Colonic mucosa (tissue), 4 donors: ENCODE measurements at places on chromosomes 3 and 15. TPM values are rescaled to one million over a fixed set of nuclear protein-coding genes. Genes with fewer than 3 reads are reported as not detected.

DNA sequence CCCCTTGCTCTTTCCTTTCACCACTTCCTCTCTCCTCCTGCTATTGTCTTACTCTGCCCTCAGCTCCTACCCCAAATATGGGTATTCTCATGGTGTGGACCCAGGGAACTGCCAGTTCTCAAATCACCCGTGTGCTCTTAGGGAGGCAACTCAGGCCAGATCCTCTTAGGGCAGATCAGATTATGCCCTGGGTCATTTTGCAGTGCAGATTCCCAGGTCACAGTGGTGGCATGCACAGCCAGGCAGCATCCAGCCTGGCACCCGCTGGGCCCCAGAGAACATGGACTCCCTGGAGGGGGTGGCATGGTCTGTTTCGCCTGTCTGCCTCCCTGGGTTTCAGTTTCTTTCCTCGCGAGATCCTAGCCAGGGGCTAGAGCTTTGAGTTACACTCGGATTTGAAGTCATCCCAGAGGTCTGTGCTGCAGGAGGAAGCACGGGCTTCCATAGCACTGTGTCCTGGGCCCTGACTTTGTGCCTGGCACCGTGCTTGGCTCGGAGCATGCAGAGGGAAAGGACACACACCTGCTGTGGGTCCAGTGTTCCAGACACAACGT is 96.1 kb downstream of the TOP2B start:
- H3K27me3 ChIP-seq = no peaks in the 10 kb centered on the region
- no peaks in the 10 kb centered on the region for H3K4me1 ChIP-seq
- no peaks in the 10 kb centered on the region for H3K36me3 ChIP-seq
- H3K27ac ChIP-seq = no peak overlapping the region
- no peak for DNase-seq

GRCh38 chr15:59268168-59268851 is 61.7 kb downstream of the LDHAL6B start:
- H3K4me1 ChIP-seq = no peaks in the 10 kb centered on the region
- no peak overlapping the region for H3K4me3 ChIP-seq
- H3K36me3 ChIP-seq = no peaks in the 10 kb centered on the region
- DNase-seq = no peak

- H3K4me1 ChIP-seq = no peaks in the 10 kb centered on the region
- no peaks in the 10 kb centered on the region for H3K36me3 ChIP-seq
- H3K27ac ChIP-seq = no peak overlapping the region
- H3K4me3 ChIP-seq = no peak overlapping the region
Observed at GRCh38 chr3:169501777-169502320, 161.7 kb downstream of the MECOM start.

- H3K4me1 ChIP-seq = no peaks in the 10 kb centered on the region
- no peaks in the 10 kb centered on the region for H3K27me3 ChIP-seq
- no peaks in the 10 kb centered on the region for H3K36me3 ChIP-seq
Observed at GRCh38 chr3:39190281-39191025, 1.9 kb downstream of the XIRP1 start.

DNA sequence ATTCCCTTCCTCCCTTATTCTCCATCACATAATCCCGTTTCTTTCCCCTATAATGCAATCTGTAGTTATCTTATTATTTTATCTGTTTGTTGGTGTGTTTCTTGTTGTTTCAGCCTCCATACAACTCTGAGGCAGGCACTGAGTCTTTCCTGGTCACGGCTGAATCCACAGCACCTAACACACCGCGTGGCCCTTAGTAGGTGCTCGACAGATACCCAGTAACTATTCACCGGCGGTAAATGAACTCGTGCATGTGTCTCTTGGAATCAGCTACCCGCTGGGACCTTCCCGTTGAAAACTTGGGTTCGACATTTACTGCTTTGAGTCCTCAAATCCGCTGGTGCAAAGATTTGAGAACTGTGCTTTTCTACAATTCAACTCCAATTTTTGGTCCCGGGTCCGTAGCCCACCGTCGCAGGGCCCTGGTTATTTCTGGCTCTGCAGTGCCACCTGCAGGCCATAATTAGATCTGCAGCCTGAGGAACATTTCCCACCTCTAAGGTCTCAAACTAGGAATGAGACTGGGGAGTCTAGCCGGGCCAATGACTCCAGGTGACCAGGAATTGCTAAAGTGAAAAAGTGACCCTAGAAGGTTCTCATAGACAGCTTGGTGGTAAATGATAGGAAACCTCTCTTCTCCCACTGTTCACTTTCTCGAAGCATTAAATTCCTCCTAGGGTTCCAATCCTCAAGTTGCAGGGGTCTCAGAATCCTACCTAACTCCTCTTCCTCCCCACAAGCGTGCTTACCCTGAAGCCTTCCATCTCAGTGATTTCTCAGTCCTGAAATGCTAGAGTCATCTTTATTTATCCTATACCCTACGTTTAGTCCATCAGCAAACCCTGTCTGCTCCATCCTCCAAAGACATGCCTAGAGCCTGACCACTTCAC is 40.0 kb upstream of the TRH start:
- DNase-seq = peak; percentile 32
- H3K27me3 ChIP-seq = no peaks in the 10 kb centered on the region
- H3K36me3 ChIP-seq = no peaks in the 10 kb centered on the region

GRCh38 chr15:95208988-95209387 is 977.6 kb downstream of the MCTP2 start:
- H3K27ac ChIP-seq = no peak overlapping the region
- H3K36me3 ChIP-seq = no peaks in the 10 kb centered on the region
- no peak overlapping the region for H3K4me3 ChIP-seq
- no peaks in the 10 kb centered on the region for H3K4me1 ChIP-seq

- DNase-seq = no peak
- H3K27ac ChIP-seq = no peak overlapping the region
- no peaks in the 10 kb centered on the region for H3K4me1 ChIP-seq
- no peak overlapping the region for H3K4me3 ChIP-seq
- no peaks in the 10 kb centered on the region for H3K27me3 ChIP-seq
Observed at GRCh38 chr3:161265916-161266571, 44.9 kb downstream of the NMD3 start.

DNA sequence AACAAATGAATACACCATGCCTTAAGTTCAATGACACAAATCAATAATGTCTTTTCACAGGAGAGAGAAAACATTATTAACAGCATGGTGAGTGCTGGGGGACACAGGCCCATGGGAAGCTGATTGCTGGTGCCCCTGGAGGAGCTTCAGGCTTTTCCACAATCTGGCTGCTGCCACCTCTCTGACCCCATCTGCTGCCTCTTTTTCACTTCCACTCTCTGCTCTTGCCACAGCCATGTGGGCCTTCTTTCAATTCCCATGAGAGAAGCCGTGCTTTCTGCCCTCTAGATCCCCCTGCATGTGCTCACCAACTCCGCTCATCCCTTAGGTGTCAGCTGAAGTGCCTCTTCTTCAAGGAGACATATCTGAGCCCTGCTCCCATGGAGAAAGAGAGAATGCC is 21.0 kb upstream of the CTXND1 start:
- no peak overlapping the region for H3K27ac ChIP-seq
- H3K27me3 ChIP-seq = no peaks in the 10 kb centered on the region
- no peaks in the 10 kb centered on the region for H3K36me3 ChIP-seq
- no peaks in the 10 kb centered on the region for H3K4me1 ChIP-seq
- no peak for DNase-seq

DNA sequence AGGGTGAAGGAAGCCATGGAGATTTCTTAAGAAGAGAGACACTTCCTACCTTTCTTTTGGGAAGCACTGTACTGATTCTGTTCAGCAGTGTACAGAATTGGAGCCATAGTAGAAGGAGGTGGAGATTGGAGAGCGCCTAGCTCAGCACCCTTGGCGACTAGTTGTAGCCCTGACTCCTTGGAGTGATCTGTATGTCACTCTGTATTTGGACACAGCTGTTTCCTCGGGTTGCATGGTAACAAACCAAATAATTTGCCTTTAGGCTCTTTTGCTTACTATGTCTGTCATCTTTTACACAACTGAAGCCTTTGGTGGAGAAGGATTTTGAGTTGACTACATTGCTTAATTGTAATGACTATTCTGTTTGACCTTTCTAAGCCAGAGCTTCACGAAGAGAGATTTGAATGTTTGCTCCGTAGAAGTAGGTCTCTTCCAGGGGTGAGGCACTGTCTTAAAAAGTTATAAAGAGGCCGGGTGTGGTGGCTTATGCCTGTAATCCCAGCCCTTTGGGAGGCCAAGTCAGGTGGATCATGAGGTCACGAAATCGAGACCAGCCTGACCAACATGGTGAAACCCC is 77.1 kb downstream of the AKAP13 start:
- DNase-seq = no peak
- peaks cover 3% of the 10 kb centered on the region for H3K4me1 ChIP-seq
- H3K4me3 ChIP-seq = no peak overlapping the region
- H3K36me3 ChIP-seq = no peaks in the 10 kb centered on the region
- no peaks in the 10 kb centered on the region for H3K27me3 ChIP-seq

DNA sequence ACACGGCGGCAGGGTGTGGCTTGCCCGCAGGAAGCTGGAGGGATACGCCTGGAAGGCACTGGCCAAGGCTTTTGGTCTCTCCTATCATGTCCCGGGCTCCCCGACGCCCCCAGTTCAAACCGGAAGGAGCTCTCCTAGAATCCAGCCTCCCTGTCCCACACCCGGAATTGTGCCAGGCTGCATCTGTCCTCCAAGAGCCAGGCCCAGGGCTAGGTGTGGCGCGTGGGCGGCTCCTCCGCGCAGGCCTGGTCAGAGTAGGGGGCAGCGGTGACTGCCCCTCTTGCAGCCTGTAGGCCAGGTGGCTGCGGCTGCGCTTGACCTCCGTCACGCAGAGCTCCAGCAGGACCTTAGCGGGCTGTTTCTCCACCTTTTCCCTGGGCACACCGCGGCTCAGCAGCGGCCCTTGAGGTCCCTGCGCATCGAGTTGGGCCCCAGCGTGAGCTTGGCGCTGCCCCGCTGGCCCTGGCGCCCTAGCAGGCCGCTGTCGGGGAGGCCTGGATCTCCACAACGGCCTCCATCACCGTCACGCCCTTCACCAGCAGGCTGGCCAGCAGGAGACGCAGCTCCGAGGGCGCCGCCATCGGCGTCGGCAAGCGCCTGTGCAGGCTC is 15.9 kb upstream of the SIAH2 start:
- H3K4me3 ChIP-seq = no peak overlapping the region
- H3K4me1 ChIP-seq = no peaks in the 10 kb centered on the region
- H3K36me3 ChIP-seq = no peaks in the 10 kb centered on the region
- no peak for DNase-seq

GRCh38 chr3:12478326-12478725 is 6.0 kb upstream of the TSEN2 start:
- no peak overlapping the region for H3K27ac ChIP-seq
- H3K4me1 ChIP-seq = peaks cover 15% of the 10 kb centered on the region
- H3K4me3 ChIP-seq = no peak overlapping the region
- no peak for DNase-seq
- H3K36me3 ChIP-seq = no peaks in the 10 kb centered on the region

DNA sequence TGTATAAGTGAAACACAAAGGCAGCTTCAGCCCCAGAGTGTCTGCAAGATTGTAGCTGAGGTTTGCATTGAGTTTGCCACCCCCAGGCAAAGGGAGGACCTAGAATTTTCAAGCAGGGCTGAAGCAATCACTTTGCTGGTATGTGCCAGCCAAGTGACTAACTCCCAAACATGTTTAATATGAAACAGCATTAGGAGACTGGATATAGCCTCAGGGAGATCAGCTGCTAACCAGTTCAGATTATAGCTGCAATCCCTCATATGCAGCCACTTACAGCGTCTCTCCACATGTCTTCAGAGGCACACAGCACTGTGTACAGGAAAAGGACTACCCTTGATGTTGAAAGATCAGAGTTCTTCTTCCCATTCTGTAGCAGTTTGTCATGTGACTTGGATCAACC is 38.4 kb upstream of the PPP2R3A start:
- no peaks in the 10 kb centered on the region for H3K36me3 ChIP-seq
- H3K4me3 ChIP-seq = no peak overlapping the region
- H3K4me1 ChIP-seq = no peaks in the 10 kb centered on the region
- no peak for DNase-seq

GRCh38 chr3:923161-923910 is 169.5 kb upstream of the CNTN6 start:
- H3K27ac ChIP-seq = no peak overlapping the region
- no peak overlapping the region for H3K4me3 ChIP-seq
- no peaks in the 10 kb centered on the region for H3K36me3 ChIP-seq
- no peak for DNase-seq
- no peaks in the 10 kb centered on the region for H3K27me3 ChIP-seq
- no peaks in the 10 kb centered on the region for H3K4me1 ChIP-seq

DNA sequence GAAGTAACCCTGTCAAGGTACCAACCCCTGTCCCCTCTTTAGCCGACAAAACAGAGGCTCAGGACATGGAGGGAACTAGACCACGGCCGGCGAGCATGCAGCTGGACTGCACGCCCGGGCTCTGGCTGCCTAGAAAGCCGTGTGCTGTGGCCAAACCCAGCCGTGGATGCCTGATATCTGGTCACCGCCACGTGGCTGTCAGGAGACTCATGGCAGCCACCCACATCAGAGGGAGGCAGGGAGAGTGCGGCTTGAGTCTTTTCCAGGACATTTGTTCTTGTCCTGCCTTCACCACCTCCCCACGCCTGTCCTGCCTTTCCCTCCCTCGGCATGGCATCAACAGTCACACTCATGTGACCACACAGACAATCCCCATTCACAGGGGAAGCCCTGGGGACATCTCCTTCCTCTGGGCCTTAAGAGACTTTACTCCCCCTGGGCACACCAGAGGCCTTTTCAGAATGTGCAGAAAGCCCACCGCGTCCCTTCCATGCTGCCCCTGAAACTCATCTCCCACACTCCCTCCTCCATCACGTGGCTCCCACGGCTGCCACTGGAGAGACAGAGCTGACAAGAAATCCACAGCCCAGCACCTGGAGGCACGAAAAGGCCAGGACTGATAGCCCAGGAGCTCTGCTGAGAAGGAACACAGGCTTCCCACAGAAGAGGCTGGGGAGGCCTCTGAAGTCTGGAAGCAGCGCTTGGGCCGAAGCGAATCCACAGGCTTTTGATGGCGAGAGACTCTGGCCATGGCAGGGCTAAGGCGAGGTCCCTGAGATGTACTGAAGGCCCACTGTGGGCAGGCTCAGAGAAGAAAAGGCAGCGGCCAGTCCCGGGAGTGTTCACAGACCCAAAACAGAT is 71.2 kb upstream of the IQSEC1 start:
- no peak overlapping the region for H3K4me3 ChIP-seq
- H3K36me3 ChIP-seq = no peaks in the 10 kb centered on the region
- no peaks in the 10 kb centered on the region for H3K27me3 ChIP-seq
- H3K4me1 ChIP-seq = no peaks in the 10 kb centered on the region
- no peak overlapping the region for H3K27ac ChIP-seq
- no peak for DNase-seq

- H3K36me3 ChIP-seq = no peaks in the 10 kb centered on the region
- H3K27me3 ChIP-seq = no peaks in the 10 kb centered on the region
- DNase-seq = no peak
- H3K27ac ChIP-seq = no peak overlapping the region
- no peaks in the 10 kb centered on the region for H3K4me1 ChIP-seq
Observed at GRCh38 chr15:92463826-92464225, 70.1 kb downstream of the ST8SIA2 start.

- no peak overlapping the region for H3K27ac ChIP-seq
- DNase-seq = no peak
- no peak overlapping the region for H3K4me3 ChIP-seq
- no peaks in the 10 kb centered on the region for H3K27me3 ChIP-seq
- H3K36me3 ChIP-seq = peaks cover 3% of the 10 kb centered on the region
- no peaks in the 10 kb centered on the region for H3K4me1 ChIP-seq
Observed at GRCh38 chr3:141992512-141992911, 116.1 kb downstream of the ATP1B3 start.

The GRIP2 gene
- total RNA-seq = 0.47 TPM

The EPHB3 gene
- total RNA-seq = 40.1 TPM

The SLC12A1 gene
- not detected for total RNA-seq

The SMC4 gene
- total RNA-seq = 43.1 TPM

The MORC1 gene
- total RNA-seq = not detected

The ITIH3 gene
- 0.82 TPM for total RNA-seq

The XIRP1 gene
- total RNA-seq = not detected

The INKA1 gene
- total RNA-seq = 0.57 TPM

The ATP10A gene
- 1.0 TPM for total RNA-seq

The C3orf62 gene
- 3.1 TPM for total RNA-seq

The SPTBN5 gene
- total RNA-seq = 2.3 TPM

The AGBL1 gene
- 0.10 TPM for total RNA-seq

The CCR9 gene
- not detected for total RNA-seq
